H1 (cell line): ENCODE measurements at places on chromosomes 6 and 20. TPM values are rescaled to one million over a fixed set of nuclear protein-coding genes. Genes with fewer than 3 reads are reported as not detected.

DNA sequence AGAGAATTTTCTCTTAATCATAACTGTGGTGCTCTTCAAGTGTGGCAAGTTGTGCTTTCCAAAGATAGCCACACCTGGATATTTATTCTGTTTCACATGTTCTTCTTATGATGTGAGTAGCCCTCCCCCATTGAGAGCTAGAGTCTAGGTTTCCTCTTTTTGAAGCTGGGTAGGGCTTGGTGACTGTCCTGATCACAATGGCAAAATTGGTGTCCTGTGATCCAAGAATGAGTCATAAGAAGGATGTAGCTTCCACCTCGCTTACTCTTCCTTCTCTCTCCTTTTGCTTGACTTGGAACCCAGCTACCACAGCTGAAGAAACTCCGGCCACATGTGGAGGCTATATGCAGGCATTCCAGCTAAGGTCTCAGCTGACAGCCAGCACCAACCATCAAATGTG lies 7.4 kb upstream of the IGF2R start:
- no peak for DNase-seq

DNA sequence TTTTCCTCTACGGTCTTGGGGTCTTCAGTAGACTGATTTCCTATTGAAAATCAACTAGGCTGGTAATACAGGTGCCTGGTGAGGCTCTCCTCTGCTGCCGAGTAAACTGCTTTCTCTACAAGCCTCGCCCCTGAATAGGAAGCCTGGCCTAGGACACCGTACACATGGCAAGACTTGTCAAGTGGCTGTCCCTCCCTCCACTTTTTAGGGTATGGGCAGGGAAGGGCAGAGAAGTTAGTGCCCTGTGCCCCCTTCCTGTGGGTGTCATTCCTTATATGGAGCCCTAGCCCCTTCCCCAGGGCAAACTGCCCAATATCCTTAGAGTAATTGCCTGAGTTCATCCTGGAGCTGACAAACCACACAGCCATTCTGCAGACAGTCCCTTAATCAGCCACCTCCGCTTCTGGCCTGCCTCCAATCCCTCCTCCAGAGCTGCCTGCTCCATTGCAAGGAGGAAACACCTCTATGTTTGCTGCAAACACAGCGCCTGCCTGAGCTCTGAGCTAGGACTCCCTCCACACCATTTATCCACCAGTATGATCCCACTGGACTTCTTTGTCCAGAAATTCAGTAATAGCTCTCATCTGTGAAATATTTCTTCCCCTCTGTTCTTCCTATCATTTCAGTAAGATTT lies 93.1 kb downstream of the CHD6 start:
- DNase-seq = no peak

GRCh38 chr6:152267967-152268845 lies 369.0 kb downstream of the SYNE1 start:
- no peak for DNase-seq

GRCh38 chr6:48194596-48195295 lies 83.7 kb upstream of the PTCHD4 start:
- no peak for DNase-seq

The TREM2 gene
- not detected in 2 replicates for total RNA-seq

The SGK2 gene
- 0.23 TPM in 1 of 2 replicates, not detected in the other for total RNA-seq
